ENCODE measurements at places on chromosomes 13 and 19.

GRCh38 chr19:21432590-21432989 lies 35.7 kb downstream of the ZNF493 start:
- DNase-seq = no peak

- DNase-seq = peak; percentile 32
Measured at GRCh38 chr19:48999481-49000325, 6.0 kb downstream of the RUVBL2 start.

DNA sequence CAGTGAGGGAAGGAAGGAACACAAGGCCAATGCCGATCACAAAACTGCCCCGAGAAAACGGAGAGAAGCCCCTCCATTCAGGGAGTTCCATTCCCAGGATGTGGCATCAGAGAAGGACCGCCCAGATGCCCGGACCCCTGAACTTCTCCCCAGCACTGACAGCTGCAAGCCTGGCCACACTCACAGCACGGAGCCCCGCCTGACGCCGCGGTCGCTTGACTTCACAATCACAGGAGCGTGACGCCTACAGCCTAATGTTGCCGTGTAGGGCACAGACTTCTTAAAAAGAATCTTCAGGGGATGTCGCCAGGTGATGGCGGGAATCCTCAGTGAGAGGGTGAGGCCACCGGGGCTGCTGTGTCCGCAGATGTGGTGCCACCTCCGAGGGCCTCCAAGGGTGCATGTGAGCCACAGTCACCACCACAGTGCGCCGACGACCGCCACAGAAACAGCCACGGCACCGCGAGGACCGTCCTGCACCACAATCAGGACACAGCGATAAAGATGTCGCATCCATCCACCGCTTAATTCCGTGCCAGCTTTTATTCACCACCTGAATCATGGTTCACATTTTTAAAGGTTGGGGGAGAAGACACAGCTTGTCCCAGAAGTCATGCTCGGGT lies 77.2 kb downstream of the SPACA7 start:
- no peak for DNase-seq

DNA sequence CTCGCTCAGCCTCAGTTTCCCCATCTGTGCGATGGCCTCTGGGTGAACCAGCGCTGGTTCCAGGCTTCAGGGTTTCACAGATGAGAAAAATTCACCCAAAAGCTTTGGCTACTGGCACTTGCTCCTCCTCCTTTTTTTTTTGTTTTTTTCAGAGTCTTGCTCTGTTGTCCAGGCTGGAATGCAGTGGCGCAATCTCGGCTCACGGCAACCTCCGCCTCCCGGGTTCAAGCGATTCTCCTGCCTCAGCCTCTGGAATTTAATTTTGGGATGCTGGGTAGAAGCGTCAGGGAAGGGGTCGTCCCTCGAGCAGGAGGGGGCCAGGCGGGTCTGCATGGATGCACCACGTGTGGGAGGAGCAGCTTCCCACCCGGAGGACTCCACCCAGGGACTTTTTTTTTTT lies 7.0 kb downstream of the PRSS57 start:
- no peak for DNase-seq

- no peak for DNase-seq
Measured at GRCh38 chr13:40116008-40116407, 460.5 kb downstream of the COG6 start.

GRCh38 chr13:23003446-23003845 lies 177.3 kb upstream of the SGCG start:
- no peak for DNase-seq

DNA sequence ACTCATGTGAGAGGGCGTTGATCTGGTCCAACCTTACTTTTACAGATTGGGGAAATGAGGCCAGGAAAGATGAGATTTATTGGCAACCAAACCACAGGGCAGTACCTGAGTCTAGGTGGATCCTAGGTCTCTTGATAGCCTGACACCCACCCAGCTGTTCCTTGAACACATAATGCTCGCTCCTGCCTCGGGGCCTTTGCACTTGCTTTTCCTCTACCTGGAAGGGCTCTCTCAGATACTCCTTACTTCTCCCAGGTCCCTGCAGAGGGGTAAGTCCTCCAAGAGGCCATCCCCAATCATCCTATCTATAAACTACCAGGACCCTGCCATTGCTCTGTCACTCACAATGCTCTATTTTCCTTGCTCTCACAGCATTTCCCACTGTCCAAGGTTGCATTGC lies 7.4 kb downstream of the ZNF575 start:
- no peak for DNase-seq

GRCh38 chr13:51035469-51035868 lies 75.6 kb downstream of the C13orf42 start:
- DNase-seq = no peak

GRCh38 chr19:48444936-48445200 lies 915 bp upstream of the GRWD1 start:
- no peak for DNase-seq

DNA sequence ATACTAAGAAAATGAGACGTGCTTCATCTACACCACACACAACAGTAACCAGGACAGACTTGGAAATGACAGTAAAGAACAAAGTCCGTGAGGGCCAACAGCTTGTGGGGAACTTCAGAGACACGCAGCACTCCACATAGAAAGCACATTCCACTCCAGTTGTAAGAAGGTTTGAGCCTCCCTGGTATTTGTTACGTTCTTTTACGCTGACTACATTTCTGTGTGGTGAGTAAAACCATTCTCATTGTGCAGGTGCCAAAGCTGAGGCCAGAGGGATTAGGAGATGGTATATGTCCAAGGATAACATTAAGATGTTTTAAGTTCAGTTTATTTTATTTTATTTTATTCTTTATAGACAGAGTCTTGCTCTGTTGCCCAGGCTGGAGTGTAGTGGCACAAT lies 1189.9 kb downstream of the UQCRFS1 start:
- no peak for DNase-seq

DNA sequence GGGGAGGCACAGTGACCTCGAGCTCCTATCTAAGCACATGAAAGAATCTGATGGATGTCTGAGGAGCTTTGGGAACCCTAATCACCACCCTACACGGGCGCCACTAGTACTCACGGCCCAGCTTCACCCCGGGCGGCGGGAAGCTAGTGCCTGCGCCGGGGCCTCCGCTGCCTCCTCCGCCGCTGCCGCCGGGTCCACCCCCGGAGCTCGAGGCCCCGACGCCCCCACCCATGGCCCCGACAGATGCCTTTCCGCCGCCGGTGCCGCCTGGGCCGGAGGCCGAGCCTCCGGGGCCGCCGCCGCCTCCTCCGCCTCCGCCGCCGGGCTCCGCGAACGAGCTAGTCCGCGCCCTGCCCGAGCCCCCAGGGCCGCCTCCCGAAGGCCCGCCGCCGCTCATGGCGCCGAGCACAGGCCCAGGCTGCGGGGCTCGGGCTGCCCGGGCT lies 312 bp downstream of the GSK3A start:
- no peak for DNase-seq

- no peak for DNase-seq
Measured at GRCh38 chr13:113785051-113786010, 26.3 kb downstream of the TMEM255B start.

DNA sequence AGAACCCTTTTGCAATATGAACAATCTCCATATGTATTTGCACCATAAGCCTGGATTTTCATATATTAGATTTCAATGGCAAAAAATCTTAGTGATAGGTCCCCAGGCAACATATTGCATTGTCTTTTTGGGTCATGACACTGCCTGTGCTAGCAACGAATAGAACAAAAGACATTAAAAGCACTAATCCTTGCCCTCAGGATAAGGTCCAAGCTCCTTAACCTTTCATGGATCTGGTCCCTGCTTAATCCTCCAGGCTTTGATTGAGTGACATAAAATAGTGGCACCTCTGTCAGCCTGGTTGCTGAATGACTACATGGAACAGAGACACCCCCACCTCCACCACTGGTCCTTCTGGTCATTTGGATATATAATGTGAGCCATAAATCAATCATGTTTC lies 134.4 kb downstream of the RBM26 start:
- DNase-seq = no peak

- DNase-seq = no peak
Measured at GRCh38 chr13:30355839-30356238, 48.5 kb upstream of the KATNAL1 start.

GRCh38 chr13:110326263-110326904 lies 19.3 kb downstream of the COL4A2 start:
- DNase-seq = no peak

GRCh38 chr13:74210693-74211393 lies 76.6 kb upstream of the KLF12 start:
- DNase-seq = no peak

DNA sequence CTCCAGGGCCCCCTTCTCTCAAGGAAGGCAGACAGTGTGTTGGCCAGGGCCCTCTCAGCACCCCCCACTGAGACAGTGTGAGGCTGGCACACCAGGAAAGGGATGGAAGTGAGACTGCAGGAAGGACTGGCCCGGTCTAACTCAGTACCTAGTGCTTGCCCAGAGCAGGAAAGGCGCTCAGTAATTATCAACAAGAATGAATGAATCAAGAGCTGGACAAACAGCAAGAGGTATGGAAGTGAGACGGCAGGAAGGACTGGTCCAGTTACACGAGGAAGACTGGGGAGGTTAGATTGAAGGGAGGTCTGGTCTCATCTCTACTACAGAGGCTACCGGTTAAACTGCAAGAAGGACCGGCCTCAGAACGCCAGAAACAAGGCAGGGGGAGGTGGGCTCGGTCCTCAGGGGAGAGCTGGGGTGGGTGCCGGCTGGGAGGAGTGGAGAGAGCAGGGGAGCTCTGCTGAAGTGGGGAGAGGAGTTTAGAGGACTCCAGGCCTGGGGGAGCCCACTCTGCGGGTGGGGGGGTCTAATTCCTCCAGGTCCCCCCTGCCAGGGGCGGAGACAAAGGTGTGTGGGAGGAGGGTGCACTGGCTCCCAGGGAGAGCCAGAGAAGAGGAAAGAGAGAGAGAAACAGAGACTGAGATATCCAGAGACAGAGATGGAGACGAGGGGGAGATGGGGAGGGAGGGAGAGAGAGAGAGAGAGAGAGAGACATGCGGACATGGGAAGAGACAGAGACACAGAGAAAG lies 1.1 kb downstream of the SLC8A2 start:
- no peak for DNase-seq

- DNase-seq = no peak
Measured at GRCh38 chr13:60924856-60925255, 490.8 kb downstream of the PCDH20 start.

DNA sequence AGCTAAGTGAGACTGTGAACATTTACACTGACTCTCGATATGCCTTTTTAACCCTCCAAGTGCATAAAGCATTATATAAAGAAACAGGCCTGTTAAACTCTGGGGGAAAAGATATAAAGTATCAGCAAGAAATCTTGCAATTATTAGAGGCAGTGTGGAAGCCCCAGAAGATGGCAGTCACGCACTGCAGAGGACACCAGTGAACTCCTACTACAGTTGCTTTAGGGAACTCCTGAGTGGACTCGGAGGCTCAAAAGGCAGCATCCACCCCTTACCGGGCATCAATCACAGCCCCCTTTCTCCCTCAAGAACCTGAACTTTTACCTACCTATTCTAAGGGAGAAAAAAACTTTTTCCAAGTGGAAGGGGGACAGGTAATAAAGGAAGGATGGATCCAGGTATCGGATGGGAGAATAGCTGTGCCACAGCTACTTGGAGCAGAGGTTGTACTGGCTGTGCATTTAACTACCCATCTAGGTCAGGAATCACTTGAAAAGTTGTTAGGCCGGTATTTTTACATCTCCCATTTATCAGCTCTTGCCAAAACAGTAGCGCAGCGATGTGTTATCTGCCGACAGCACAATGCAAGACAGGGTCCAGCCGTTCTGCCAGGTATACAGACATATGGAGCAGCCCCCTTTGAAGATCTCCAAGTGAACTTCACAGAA lies 80.1 kb downstream of the ZNF486 start:
- DNase-seq = peak; percentile 5

DNA sequence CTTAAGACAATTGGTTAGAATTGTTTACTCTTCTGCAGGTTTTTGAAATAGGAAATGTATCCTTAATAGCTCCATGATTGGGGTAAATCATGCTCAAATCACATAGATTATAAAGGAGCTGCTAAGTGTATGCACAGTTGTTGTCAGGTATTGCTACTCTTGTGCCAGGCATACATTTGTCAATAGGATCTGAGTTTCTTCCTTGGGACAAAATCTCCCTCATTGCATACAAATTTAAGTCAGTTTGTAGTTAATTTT lies 109.3 kb upstream of the MLNR start:
- no peak for DNase-seq

DNA sequence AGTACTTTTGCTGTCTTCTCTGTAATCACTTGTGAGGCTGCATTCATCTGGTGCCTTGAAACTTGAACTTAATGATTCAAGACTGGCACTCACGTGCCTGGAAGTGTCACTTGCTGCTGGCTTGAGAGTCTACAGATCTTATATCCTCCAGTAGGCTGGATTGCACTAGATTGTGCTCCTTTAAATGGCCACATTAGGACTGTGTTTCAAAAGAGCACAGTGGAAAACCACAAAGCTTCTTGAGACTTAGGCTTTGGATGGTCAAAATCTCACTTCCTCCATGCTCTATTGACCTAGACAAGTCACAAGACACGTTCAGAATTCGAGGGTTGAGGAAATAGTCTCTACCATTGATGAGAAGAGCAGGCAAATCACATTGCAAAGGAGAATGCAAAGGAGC lies 1278.8 kb upstream of the MIR17HG start:
- no peak for DNase-seq

DNA sequence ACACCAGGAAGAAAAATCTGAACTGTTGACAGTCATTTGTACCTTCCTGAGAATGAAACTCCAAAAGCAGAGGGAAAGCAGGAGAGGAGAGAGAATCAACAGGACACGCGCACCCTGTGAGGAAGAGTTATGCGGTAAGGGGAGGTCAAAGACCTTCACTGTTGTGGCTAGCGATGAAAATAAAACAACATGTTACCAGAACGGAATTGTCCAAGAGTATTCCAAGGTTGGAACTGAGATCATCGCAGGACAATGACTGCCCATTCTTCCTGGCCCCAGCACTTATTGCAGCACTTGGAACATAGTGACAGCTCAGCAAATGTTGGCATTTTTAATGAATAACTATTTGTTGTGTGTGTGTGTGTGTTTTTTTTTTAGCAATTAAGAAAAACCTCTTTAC lies 176.0 kb upstream of the TSC22D1 start:
- DNase-seq = no peak

GRCh38 chr19:33133438-33134031 lies 1.6 kb downstream of the WDR88 start:
- no peak for DNase-seq

GRCh38 chr13:38346764-38347163 lies 2.9 kb upstream of the UFM1 start:
- DNase-seq = no peak

- DNase-seq = no peak
Measured at GRCh38 chr19:15296353-15296752, 36.0 kb downstream of the BRD4 start.
